NCI-H1092 treated with DMSO at 0.1 percent for 48 hours (cell line): ENCODE measurements at places on chromosomes 12 and 14.
A peak's percentile ranks its signal among the peaks of the same experiment; 100 is the strongest.

DNA sequence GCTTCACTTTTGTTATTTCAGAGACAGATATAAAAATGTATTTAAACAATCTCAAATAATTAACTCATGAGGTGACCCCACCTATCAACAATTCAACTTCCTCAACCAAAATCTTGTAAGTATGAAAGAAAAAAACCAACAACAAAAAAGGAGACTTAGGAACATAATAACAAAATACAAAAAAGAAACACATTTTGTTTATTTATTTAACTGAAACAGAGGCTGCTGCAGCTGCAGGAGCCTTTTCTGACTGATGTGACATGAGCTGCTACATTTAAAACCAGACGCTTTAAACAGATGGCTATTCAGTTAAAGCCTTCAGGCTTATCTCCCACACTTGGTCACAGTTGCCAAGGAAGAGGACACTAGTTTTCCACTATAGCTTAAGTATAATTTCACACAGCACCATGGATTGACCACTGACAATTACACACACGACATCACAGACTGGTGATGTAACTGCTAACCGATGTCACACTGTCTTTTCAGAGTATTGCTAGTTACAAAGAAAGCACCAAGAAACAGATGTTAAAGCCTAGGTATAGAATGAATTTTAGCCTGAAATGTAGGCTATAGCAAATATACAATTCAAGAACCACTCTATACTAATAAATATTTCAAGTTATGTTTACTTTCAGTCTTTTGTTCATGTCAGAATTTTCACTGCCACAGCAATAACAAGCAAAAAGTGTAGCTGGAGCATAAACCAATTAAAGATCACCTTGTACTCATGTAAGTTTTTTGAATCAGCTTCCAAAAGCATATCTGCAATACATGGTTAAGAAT lies 113.0 kb downstream of the MED13L start:
- DNase-seq, result no peak

DNA sequence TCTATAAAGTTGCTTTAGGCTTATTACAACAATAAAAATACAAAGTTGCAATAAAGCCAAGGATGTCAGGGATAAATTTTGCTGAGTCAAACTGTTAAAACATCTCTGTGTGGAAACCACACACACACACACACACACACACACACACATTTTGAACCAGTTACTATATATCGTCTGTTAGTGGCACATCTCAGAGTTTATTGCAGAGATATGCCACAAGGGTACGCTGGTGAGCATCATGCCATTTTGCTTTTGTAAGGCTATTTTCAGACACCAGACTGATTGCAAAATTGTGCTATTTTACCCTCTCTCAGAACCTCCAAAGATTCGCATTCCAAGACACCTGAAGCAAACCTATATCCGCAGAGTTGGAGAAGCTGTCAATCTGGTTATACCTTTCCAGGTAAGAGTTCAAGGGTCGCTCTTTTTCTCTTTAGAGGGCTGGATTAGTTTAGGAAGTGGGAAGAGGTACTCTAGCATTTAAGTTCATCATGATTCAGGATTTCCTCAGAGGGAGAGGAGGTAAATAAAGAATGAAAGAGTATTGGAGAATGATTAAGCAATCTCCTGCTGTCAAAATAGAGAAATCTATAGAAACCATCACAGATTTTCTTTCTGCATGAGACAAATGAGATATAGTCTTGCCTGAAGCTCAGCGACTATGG lies 27.3 kb upstream of the CHPT1 start:
- DNase-seq, result no peak

- DNase-seq, result no peak
Observed at GRCh38 chr14:22122227-22122818, 448.7 kb upstream of the OR4E1 start.

- DNase-seq, result no peak
Observed at GRCh38 chr12:5189173-5189572, 145.5 kb downstream of the KCNA5 start.

- no peak for DNase-seq
Observed at GRCh38 chr14:71373773-71374172, 466.5 kb downstream of the PCNX1 start.

GRCh38 chr14:50943943-50944646 lies at the start of gene PYGL:
TSS of gene PYGL (minus strand) at chr14:50944483. CDS start at chr14:50944403, 80 bp downstream.
- peak; percentile 25 for DNase-seq

- DNase-seq, result no peak
Observed at GRCh38 chr14:47929334-47929733, 253.9 kb upstream of the MDGA2 start.
